GM23338 (cell line): ENCODE measurements at places on chromosomes 1 and 21.

GRCh38 chr1:200919386-200919785, 24.7 kb downstream of the INAVA start:
- H3K4me3 ChIP-seq = no peak overlapping the region
- H3K27me3 ChIP-seq = no peaks in the 10 kb centered on the region
- peaks cover 10% of the 10 kb centered on the region for H3K4me1 ChIP-seq
- H3K27ac ChIP-seq = no peak overlapping the region
- DNase-seq = no peak

- no peak overlapping the region for H3K27ac ChIP-seq
- no peak overlapping the region for H3K4me3 ChIP-seq
- no peaks in the 10 kb centered on the region for H3K27me3 ChIP-seq
- no peaks in the 10 kb centered on the region for H3K4me1 ChIP-seq
These were observed 49.1 kb downstream of the ADARB1 start for GRCh38 chr21:45123440-45123839.

DNA sequence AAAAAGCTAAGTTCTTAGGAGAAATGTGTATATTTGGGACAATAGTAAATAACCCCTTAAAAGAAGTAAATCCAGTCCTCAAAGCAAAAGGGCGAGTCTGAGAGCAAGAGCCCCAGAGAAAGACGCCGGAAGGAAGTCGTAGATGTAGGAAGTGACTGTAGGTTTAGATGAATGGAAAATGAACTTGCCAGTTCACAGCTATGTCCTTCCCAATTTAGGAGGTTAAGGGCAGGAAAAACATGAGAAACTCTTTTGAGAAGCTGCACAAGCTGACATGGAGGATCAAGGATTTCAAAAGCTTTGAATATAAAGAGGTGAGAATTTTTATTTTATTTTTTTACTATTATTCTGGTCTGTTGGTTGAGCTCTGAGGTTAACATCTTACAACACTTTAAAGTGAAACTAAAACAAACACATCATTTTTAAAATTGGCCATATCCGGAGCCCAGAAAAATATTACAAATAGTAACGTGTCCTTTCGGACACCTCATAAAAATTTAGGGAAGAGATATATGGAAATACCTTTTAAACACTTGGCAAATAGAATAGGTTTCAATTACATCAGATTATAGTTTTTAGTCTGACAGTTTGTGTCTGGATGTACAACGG, 1178.6 kb downstream of the MRPL39 start:
- no peak overlapping the region for H3K27ac ChIP-seq
- H3K36me3 ChIP-seq = no peaks in the 10 kb centered on the region
- no peak for DNase-seq
- H3K4me3 ChIP-seq = no peak overlapping the region

DNA sequence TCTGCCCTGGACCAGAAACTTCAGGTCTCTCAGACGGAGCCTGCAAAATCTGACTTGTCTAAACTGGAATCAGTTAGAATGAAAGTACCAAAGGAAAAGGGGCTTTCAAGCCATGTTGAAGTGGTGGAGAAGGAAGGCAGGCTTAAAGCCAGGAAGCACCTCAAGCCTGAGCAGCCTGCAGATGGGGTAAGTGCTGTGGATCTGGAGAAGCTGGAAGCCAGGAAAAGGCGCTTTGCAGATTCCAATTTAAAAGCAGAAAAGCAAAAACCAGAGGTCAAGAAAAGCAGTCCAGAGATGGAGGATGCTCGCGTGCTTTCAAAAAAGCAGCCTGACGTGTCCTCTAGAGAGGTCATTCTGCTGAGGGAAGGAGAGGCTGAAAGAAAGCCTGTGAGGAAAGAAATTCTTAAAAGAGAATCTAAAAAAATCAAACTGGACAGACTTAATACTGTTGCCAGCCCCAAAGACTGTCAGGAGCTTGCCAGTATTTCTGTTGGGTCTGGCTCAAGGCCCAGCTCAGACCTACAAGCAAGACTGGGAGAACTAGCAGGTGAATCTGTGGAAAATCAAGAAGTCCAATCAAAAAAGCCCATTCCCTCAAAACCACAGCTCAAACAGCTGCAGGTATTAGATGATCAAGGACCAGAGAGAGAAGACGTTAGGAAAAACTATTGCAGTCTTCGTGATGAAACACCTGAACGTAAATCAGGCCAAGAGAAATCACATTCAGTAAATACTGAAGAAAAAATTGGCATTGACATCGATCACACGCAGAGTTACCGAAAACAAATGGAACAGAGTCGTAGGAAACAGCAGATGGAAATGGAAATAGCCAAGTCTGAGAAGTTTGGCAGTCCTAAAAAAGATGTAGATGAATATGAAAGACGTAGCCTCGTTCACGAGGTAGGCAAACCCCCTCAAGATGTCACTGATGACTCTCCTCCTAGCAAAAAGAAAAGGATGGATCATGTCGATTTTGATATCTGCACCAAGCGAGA, 46.6 kb downstream of the ZBTB17 start:
- no peak for DNase-seq
- H3K4me3 ChIP-seq = no peak overlapping the region
- no peaks in the 10 kb centered on the region for H3K27me3 ChIP-seq
- H3K4me1 ChIP-seq = 0 out of 2 replicates have a peak, but pooled peaks cover 2% of the 10 kb centered on the region

DNA sequence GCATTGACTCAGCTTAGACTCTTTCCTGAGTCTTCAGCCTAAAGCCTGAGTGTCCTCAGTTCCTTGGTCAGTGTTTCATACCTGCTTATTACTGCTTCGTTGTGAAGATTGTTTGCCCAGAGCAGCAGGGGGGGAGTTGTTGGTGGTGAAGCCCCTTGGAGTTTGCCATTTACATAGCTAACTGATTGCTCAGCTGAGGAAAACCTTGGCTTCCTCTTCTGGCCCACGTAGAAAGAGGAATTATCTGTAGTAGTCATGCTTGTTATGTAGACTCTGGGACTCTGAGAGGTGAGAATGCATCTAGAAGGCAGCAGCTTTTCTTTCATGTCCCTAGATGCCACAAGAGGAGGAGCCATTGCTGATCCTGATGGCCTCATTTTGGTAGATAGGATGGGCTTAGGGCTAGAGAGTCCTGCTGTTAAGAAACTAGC, 125.9 kb downstream of the MAST2 start:
- peak overlapping the region; percentile 26 for H3K4me3 ChIP-seq
- peak; percentile 50 for DNase-seq
- no peaks in the 10 kb centered on the region for H3K36me3 ChIP-seq
- no peaks in the 10 kb centered on the region for H3K27me3 ChIP-seq
- peaks cover 59% of the 10 kb centered on the region for H3K4me1 ChIP-seq

- H3K4me1 ChIP-seq = no peaks in the 10 kb centered on the region
- no peak overlapping the region for H3K27ac ChIP-seq
- no peaks in the 10 kb centered on the region for H3K36me3 ChIP-seq
- H3K27me3 ChIP-seq = no peaks in the 10 kb centered on the region
These were observed 535.9 kb upstream of the ADAMTS5 start for GRCh38 chr21:27502801-27503200.

- no peak for DNase-seq
- H3K4me3 ChIP-seq = peak overlapping the region; percentile 87
- no peaks in the 10 kb centered on the region for H3K27me3 ChIP-seq
- peak overlapping the region; percentile 98 for H3K27ac ChIP-seq
These were observed 1.1 kb upstream of the AKIRIN1 start for GRCh38 chr1:38989979-38990378.

GRCh38 chr1:203511513-203511912, 17.6 kb downstream of the OPTC start:
- no peaks in the 10 kb centered on the region for H3K36me3 ChIP-seq
- H3K4me3 ChIP-seq = no peak overlapping the region
- H3K27me3 ChIP-seq = peaks cover 45% of the 10 kb centered on the region
- H3K27ac ChIP-seq = no peak overlapping the region
- DNase-seq = no peak
- H3K4me1 ChIP-seq = peaks cover 45% of the 10 kb centered on the region

DNA sequence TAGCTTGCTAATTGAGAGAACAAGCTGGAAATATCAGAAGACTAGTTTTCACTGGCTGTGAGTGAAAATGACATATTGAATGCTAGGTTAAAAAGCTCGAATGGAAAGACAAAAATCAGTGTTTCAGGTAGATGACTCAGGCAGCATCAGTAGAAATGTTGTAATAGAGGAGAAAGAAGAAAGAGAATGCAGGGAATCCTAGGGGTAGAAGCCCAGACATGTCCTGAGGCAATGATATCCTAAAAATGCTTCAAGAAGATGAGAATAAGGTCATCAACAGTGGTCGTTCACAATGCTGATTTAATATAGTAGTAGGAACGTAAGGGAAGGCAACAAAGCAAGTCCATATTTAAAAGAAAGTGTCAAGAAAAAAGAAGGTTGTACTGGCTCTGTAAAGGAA, 96.7 kb upstream of the HP1BP3 start:
- H3K4me3 ChIP-seq = no peak overlapping the region
- H3K4me1 ChIP-seq = no peaks in the 10 kb centered on the region
- H3K27me3 ChIP-seq = no peaks in the 10 kb centered on the region
- no peak for DNase-seq
- H3K36me3 ChIP-seq = peaks cover 5% of the 10 kb centered on the region; the same call in 1 of the 2 replicates

DNA sequence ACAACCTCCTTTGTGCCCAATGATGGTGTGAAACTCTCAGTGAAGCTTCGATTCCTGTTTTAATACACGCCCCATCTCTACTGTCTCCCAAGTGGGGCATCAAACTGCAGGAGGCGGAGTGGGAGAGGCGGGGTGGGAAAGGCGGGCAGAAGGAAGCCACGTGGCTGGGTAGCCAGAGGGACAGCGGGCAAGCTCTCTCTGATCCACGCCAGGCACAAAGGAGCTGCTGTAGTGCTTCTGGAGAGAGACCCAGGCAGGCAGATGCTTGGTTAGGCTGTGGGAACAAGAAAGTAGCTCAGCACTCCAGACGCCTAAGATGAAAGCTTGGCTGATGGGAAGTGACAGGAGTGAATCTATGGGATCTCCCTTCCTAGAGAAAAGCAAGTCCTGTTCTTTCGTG, 25.7 kb downstream of the TRIM67 start:
- H3K27ac ChIP-seq = no peak overlapping the region
- H3K27me3 ChIP-seq = peaks cover 14% of the 10 kb centered on the region; the same call in 1 of the 2 replicates
- no peak for DNase-seq
- H3K36me3 ChIP-seq = no peaks in the 10 kb centered on the region
- H3K4me1 ChIP-seq = peaks cover 7% of the 10 kb centered on the region; the same call in 1 of the 2 replicates

- H3K36me3 ChIP-seq = no peaks in the 10 kb centered on the region
- DNase-seq = no peak
- no peaks in the 10 kb centered on the region for H3K4me1 ChIP-seq
- H3K4me3 ChIP-seq = no peak overlapping the region
These were observed 45.6 kb upstream of the JAK1 start for GRCh38 chr1:65011983-65012382.

GRCh38 chr1:100627936-100628335, 90.0 kb downstream of the GPR88 start:
- H3K27ac ChIP-seq = no peak overlapping the region
- no peak overlapping the region for H3K4me3 ChIP-seq
- no peaks in the 10 kb centered on the region for H3K36me3 ChIP-seq
- no peaks in the 10 kb centered on the region for H3K4me1 ChIP-seq
- H3K27me3 ChIP-seq = no peaks in the 10 kb centered on the region
- DNase-seq = no peak

- peak; percentile 22 for DNase-seq
- no peaks in the 10 kb centered on the region for H3K36me3 ChIP-seq
- H3K27me3 ChIP-seq = no peaks in the 10 kb centered on the region
- H3K27ac ChIP-seq = no peak overlapping the region
- no peak overlapping the region for H3K4me3 ChIP-seq
These were observed 36.9 kb downstream of the EIF2D start for GRCh38 chr1:206575165-206575893.

DNA sequence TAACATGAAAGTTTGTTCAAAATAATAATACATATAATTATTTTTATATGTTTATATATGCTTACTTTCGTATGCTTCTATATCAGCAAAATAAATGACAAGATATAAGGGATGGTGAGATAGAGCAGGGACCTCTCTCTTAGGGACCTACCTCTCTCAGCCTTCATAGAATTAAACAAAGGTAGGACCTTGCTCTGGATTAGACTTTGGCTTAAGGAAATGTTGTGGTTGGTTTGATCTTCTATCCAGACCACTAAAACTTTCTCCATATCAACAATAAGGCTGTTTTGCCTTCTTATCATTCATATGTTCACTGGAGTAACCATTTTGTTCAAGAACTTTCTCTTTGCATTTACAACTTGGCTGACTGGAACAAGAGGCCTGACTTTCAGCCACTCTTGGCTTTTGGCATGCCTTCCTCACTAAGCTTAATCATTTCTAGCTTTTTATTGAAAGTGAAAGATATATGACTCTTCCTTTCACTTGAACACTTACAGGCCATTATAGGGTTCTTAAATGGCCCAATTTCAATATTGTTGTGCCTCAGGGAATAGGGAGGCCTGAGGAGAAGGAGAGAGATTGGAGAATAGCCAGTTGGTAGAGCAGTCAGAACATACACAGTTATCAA, 14.4 kb downstream of the FRRS1 start:
- no peak overlapping the region for H3K27ac ChIP-seq
